Esophagus squamous epithelium (tissue), 5 donors: ENCODE measurements at places on chromosomes 1 and 21. TPM values are rescaled to one million over a fixed set of nuclear protein-coding genes. Genes with fewer than 3 reads are reported as not detected.

The CELA2B gene
- not detected for total RNA-seq

The LY9 gene
- total RNA-seq, result 0.68 TPM

The PBX1 gene
- total RNA-seq, result 15.2 TPM

The KIF2C gene
- 12.7 TPM for total RNA-seq

The IFNLR1 gene
- 3.8 TPM for total RNA-seq

The SLC37A1 gene
- total RNA-seq, result 16.1 TPM

The C1orf94 gene
- total RNA-seq, result not detected

The TMEM240 gene
- 2.7 TPM for total RNA-seq

DNA sequence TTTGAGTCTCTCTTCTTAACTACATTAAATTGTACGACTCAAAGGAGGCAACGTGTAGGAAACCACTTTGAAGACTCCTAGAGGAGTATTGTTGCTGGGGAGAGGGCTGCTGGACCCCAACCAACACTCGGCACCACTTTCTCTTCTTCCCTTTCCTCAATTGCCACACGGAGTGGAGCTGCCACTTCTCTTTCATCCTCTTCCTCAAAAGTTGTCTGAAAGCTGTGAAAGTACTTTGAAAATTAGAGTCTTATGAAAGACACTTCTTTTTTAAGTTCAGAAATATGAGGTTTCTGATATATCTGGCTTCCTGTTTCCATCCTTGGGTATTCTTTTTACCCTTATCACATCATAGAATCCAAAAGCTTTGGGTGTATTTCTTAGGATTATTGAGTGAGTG is 59.5 kb downstream of the MRPS6 start:
- DNase-seq, result no peak

- no peak for DNase-seq
Measured at GRCh38 chr1:3482378-3482849, 27.9 kb downstream of the ARHGEF16 start.

- DNase-seq, result no peak
Measured at GRCh38 chr1:81671038-81671437, 129.7 kb upstream of the ADGRL2 start.

- no peak for DNase-seq
Measured at GRCh38 chr1:87399264-87399663, 70.6 kb downstream of the LMO4 start.

- DNase-seq, result no peak
Measured at GRCh38 chr1:171801487-171801891, 20.0 kb downstream of the METTL13 start.

DNA sequence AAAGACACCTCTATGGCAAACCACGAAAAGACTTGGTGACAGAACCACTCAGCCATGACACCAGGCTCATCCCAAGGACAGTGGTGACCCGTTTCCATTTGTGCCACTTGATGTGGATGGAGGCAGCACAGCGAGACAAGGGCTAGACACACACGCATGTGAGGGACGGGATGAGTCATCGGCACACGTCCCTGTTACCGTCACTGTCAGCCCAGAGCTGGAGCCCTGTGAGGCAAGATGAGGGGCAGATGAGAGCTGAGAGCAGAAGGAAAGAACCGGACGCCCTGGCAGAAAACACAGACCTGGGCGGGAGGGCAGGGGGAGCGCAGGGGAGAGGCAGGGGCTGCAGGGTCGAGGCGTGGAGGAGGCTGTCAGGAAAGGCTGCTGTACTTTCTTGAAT is 57.8 kb downstream of the SIK1 start:
- DNase-seq, result no peak

DNA sequence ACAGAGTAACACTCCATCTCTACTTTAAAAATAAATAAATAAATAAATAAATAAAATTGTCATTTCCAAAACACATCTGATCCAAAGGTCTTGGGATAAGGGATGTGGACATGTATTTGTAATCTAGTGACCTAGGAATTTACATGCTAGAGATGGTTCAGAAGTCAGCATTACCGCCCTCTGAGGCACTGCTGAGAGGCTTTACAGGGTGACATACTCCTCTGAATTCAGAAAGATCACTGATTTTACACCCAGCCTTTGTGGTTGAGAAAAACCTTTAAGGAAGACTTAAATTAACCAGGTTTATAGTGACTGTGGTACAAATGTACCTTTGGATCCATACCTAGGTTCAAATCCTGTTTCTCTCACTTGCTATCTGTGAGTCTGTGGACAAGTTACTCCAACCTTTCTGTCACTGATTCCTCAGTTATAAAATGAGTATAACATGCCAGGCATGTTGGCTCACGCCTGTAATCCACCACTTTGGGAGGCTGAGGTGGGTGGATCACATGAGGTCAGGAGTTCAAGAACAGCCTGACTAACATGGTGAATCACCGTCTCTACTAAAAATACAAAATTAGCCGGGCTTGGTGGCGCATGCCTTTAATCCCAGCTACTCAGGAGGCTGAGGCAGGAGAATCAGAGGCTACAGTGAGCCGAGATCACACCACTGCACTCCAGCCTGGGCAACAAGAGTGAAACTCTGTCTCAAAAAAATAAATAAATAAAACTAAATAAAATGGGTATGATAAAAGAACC is 20.1 kb downstream of the OSBPL9 start:
- DNase-seq, result no peak

GRCh38 chr1:150872572-150872971 is 3.8 kb downstream of the ARNT start:
- DNase-seq, result no peak

- DNase-seq, result no peak
Measured at GRCh38 chr1:197444755-197445154, 176.7 kb downstream of the CRB1 start.
